ENCODE measurements at places on chromosomes 12 and 14. TPM values are rescaled to one million over a fixed set of nuclear protein-coding genes. Genes with fewer than 3 reads are reported as not detected.

GRCh38 chr12:105175397-105175990 lies 60.5 kb downstream of the APPL2 start:
- H3K27ac ChIP-seq = no peak overlapping the region
- no peak for DNase-seq
- H3K4me3 ChIP-seq = no peak overlapping the region
- no peaks in the 10 kb centered on the region for H3K36me3 ChIP-seq

DNA sequence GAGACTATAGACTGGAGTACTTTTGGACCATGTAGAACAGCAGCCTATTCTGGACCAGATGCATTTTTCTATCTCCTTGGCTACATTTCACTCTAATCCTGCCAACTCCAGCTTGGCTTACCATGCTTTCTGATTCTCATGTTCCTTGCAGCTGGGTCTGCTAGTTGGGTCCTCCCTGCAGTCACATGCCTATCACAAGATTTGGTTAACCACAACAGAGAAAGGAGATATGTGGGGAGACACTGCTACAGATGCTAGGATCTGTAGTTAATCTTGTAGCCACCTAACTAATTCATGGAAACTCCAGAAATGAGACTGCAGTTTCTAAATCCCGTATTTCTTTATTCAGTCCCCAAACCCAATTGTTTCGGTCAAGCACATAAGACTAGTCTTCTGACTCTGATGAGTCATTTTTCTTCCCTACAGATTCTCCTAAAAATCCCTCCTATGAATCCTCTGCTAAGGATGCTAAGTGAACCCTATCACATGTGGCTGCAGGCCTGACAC lies 410.6 kb downstream of the DAD1 start:
- DNase-seq = no peak
- H3K4me1 ChIP-seq = no peaks in the 10 kb centered on the region
- no peaks in the 10 kb centered on the region for H3K27me3 ChIP-seq
- no peak overlapping the region for H3K27ac ChIP-seq
- H3K4me3 ChIP-seq = no peak overlapping the region

- H3K4me1 ChIP-seq = no peaks in the 10 kb centered on the region
- no peak for DNase-seq
- no peaks in the 10 kb centered on the region for H3K27me3 ChIP-seq
- H3K36me3 ChIP-seq = no peaks in the 10 kb centered on the region
Observed at GRCh38 chr12:41970744-41971143, 173.9 kb downstream of the GXYLT1 start.

Gene CIROP
- not detected for total RNA-seq

Gene TMEM117
- total RNA-seq = 8.0 TPM

Gene GPR68
- 0.37 TPM for total RNA-seq

Gene CCDC38
- total RNA-seq = not detected

Gene SDSL
- total RNA-seq = 14.2 TPM

Gene EML5
- 0.93 TPM for total RNA-seq
